ENCODE measurements at places on chromosomes 2 and 18.

- DNase-seq, result peak; percentile 32
These were observed 34.2 kb downstream of the CERS6 start for GRCh38 chr2:168490015-168490874.

GRCh38 chr2:178070824-178071223, 1.8 kb downstream of the PDE11A start:
- no peak for DNase-seq

DNA sequence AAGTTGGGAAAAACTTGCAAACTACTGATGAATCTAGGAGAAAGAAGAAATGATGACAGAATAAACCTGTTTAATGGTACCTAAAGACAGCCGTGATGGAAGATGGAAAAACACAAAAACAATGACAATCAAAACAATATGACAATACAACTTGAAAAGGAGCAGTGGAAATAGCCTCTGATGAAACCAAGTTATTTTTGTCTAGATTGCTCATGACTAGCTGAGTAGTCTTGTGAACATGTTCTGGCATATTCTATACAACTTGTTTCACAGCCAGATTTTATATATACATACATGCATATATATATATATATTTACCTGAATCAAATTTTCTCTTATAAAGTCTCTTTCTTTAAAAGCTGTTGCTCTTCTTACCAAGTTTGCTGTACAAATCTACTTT, 439.1 kb downstream of the TGIF1 start:
- no peak for DNase-seq

DNA sequence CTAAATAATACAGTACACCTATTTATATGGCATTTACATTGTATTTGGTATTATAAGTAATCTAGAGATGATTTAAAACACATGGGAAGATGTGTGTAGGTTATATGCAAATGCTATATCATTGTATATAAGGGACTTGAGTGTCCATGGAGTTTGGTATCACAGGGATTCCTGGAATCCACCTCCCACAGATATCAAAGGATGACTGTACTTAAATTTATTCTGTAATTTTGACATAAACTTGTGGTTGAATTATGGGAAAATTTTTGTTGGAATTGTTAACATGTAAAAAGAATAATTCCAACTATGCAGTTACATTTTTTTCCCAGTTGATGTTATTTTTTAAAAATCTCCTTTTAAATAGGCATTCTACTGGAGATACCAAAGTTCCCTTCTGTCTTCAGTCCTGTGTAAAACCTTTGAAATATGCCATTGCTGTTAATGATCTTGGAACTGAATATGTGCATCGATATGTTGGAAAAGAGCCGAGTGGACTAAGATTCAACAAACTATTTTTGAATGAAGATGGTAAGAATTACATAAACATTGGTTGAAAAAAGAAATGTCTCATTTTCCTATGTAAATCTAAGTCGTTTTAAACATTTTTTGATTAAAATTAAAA, 24.1 kb downstream of the GLS start:
- no peak for DNase-seq

GRCh38 chr2:37654932-37655841, 16.3 kb downstream of the CDC42EP3 start:
- no peak for DNase-seq

DNA sequence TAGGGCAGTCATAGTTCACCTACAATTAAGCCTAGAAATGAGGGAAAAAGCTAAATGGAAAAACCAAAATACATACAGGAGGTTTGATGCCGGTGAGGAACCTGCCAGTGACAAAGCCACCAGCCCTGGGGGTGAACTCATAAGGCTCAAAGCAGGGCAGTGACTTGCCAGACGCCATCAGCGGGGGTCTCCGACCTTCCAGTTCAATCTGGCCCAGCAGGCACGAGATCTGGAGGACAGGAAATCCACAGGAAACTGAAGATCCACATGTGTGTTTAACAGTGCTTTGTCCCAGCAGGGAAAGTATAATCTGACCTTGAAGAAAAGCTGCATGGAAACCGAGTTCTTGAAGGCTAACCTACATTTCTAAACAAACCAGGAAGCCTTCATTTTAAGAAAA, 60.1 kb downstream of the POLR1A start:
- DNase-seq, result no peak

DNA sequence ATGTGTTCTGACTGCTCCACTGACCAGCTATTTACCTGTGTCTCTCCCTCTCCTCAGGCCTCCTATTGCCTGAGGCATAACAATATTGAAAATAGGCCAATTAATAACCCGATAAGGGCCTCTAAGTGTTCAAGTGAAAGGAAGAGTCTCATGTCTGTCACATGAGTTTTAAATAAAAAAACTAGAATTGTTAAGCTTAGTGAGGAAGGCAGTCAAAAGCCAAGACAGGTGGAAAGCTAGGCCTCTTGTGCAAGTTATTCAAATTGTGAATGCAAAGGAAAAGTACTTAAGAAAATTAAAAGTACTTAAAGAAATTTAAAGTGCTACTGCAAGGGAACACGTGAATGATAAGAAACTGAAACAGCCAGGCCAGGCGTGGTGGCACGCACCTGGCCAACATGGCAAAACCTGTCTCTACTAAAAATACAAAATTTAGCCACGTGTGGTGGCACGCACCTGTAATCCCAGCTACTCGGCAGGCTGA, 44.9 kb upstream of the TAF4B start:
- no peak for DNase-seq

DNA sequence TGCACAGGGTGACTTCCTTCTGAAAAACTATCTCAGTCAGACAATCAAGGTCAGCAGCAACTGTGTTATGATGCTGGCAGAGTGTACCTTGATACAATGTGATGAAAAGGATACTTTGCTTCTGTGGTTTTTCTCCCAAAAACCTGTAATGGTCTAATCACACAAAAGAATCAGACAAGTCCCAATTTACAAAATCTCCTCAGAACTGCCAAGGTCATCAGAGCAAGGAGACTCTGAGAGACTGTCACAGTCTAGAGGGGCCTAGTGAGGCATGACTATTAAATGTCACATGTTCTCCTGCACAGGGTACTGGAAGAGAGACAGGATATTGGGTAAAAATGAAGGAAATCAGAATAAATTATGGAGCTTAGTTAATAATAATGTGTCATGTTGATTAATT, 185.4 kb downstream of the ST6GAL2 start:
- no peak for DNase-seq

DNA sequence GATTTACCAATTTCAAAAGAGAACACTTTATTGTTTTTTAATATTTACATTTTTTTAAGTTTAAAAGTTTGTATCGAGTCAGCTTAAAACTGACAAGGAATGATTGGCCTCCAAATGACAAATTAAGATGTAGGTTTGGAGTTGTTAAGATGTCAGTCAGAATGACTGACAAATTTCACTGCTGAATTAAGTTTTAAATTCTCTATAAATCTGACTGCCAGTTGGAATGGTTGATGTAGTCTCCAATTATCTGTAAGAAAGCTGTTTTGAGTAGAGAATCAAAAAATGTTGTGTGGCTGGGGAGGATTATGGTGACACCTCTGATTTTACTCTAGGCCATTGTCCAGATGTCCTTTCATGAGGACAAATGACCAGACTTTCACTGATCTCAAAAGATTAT, 165.3 kb upstream of the CDH20 start:
- no peak for DNase-seq

DNA sequence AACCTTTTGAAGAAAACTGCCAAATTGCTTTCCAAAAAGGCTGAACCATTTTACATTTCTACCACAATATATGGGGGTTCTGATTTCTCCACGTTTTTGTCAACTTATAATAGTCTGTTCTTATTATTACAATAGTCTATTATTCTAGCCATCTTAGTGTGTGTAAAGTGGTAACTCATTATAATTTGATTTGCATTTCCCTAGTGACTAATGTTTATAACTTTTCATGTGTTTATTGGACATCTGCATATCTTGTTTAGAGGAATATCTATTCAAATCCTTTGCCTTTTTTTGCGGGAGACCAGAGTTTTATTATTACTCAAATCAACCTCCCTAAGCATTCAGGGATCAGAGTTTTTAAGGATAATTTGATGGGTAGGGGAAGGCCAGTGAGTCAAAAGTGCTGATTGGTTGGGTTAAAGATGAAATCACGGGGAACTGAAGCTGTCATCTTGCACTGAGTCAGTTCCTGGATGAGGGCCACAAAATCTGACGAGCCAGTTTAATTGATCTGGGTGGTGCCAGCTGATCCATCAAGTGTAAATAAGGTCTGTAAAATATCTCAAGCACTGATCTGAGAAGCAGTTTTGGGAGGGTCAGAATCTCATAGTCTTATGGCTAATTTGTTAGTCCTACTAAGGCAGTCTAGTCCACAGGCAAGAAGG, 303.4 kb upstream of the NCKAP5 start:
- no peak for DNase-seq

Measured in fibroblast of the conjunctiva (primary cell).